ENCODE measurements at places on chromosomes 13 and 19.
A peak's percentile ranks its signal among the peaks of the same experiment; 100 is the strongest.

GRCh38 chr13:47168618-47169017, 271.8 kb upstream of the HTR2A start:
- DNase-seq: no peak

DNA sequence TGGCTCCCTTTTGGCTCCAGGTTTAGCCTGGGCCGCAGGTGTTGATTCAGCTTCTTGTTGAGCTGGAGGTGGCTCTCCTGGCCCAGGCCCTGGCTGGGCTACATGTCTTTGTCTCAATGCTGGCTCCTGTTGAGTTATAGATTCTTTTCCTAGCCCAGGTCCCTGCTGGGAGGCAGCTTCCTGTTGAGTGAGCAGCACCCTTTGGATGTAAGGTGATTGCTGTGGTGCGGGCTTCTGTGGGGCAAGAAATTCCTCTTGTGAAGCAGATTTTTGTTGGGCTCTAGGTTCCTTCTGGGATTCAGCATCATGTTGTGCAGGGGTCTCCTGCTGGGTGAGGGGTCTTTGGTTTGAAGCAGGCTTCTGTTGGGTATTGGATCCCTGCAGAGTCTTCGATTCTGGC, 545 bp downstream of the LIPE start:
- DNase-seq: no peak

DNA sequence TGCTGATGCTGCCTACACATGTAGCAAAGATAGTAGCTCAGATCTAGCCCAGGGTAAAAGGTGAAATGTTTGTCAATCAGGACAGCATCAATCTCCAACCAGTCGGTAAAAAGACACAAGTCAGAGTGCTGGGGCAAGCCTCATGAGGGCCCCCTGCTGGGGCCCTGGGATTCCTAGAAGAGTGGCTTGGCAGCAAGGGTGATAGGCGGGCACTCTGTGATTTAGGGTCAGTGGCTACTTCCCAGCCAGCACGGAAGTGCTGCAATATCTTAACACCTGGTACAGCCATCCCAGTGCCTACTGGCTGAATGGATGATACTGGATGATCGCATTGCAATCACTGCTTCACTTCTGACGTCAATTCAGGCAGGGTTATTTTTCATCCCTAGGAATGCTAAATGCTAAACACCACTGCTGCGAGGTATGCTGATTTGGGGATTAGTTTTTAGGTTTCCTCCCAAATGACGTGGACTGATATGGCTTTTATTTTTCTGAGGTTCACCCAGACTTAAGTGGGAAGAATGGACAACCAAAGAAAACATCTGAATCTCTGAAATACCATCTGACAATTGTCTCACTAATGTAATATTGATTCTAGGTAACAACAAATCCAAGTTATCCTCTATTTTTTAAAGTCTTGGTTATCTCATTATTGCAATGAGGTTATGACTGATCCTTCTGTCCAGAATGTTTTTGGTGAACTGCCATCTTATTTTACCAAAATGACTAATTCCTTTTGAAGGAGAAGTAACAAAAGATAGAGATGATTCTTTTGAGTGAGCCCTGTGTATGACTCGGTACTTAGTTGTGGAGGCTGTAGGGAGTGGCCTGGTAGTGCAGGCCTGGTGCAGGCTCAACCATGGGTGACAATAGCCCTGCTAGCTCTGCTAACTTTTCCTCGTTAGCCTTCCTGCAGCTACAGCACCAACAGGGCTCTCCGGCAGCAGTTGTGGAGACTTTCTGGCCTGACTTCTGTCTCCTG, 432.5 kb downstream of the FGF9 start:
- DNase-seq: no peak

DNA sequence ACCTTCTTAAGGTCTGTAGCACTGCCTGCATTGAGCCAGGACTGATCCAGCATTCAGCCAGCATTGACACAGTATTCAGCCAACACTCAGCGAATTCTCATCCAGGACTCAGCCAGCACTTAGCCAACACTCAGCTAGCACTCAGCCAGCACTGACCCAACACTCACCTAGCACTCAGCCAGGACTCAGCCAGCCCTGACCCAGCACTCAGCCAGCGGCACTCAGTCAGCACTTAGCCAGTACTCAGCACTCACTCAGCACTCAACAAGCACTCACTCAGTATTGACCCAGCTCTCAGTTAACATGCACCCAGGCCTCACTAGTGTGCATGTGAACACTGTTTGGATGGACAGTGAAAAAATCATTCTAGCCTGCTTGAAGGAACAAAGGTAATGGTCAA, 55.0 kb downstream of the TSHZ3 start:
- no peak for DNase-seq

DNA sequence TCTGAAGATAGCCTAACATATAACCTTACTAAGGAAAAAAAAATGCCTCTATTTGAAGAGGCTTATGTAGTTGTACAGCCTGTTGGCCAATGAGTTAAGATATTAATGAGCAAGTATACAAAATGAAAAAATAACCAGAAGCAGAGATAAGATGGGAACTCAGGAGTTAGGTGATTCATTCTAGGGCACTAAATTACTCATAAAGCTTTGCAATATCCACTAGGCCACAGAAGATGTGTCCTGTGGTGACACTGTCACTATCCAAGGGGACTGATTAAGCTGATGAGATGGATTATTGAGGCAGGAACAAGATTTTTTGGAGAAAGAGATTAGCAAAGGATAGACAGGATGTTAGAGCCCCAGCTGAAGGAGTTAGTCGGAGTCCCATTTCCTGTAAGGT, 99.6 kb downstream of the LIG4 start:
- DNase-seq: no peak

GRCh38 chr13:32125751-32126150, 94.2 kb downstream of the FRY start:
- DNase-seq: no peak

DNA sequence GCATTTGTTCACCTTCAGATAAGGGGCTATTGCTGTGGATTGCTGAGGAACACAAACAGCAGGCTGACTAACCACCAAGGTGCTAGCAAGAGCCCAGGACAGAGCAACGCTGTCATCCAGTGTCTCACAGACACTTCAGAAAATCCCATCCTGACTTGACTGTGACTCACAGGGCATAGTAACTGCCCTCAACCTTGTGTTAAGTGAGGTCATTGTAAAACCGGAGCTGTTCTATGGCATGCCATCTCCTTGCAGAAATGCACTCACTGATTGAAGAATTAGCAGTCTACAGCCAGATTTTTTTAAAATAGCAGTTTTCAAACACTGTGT, 51.1 kb downstream of the TNFRSF19 start:
- DNase-seq: no peak

GRCh38 chr19:12778017-12778904, 2.9 kb upstream of the HOOK2 start:
- DNase-seq: peak; percentile 51

GRCh38 chr19:23526302-23526701, 131.0 kb upstream of the ZNF91 start:
- DNase-seq: no peak

GRCh38 chr13:110512198-110512740, 49.3 kb downstream of the RAB20 start:
- no peak for DNase-seq
